ENCODE measurements at places on chromosomes 12 and 14. TPM values are rescaled to one million over a fixed set of nuclear protein-coding genes. Genes with fewer than 3 reads are reported as not detected.

Gene FAM186B
- 0.17 TPM for polyA plus RNA-seq

Gene JPH4
- 0.12 TPM for polyA plus RNA-seq

Gene CALCOCO1
- 86.7 TPM for polyA plus RNA-seq

Gene FRMD6
- 4.4 TPM for polyA plus RNA-seq

Gene TMEM132D
- not detected for polyA plus RNA-seq

Gene DCN
- 238 TPM for polyA plus RNA-seq

Gene MGST1
- polyA plus RNA-seq = 21.7 TPM

Gene R3HDM2
- 12.7 TPM for polyA plus RNA-seq

Gene ACOT2
- polyA plus RNA-seq = 79.0 TPM

Gene TUBA1C
- 45.3 TPM for polyA plus RNA-seq

Gene CCDC184
- polyA plus RNA-seq = 0.99 TPM

Gene RAB15
- 12.0 TPM for polyA plus RNA-seq

Gene SERPINA1
- polyA plus RNA-seq = 8.7 TPM

Gene SLC25A47
- polyA plus RNA-seq = not detected

Gene ADAM21
- polyA plus RNA-seq = 0.40 TPM

Gene KCNH3
- polyA plus RNA-seq = 0.42 TPM

Gene SDS
- polyA plus RNA-seq = 0.32 TPM

Gene ZDHHC22
- polyA plus RNA-seq = not detected

Measured in heart left ventricle (tissue), 16 donors.